ENCODE measurements at places on chromosomes 16 and 17.

GRCh38 chr16:54204756-54205155 is 81.8 kb downstream of the IRX3 start:
- DNase-seq: no peak

DNA sequence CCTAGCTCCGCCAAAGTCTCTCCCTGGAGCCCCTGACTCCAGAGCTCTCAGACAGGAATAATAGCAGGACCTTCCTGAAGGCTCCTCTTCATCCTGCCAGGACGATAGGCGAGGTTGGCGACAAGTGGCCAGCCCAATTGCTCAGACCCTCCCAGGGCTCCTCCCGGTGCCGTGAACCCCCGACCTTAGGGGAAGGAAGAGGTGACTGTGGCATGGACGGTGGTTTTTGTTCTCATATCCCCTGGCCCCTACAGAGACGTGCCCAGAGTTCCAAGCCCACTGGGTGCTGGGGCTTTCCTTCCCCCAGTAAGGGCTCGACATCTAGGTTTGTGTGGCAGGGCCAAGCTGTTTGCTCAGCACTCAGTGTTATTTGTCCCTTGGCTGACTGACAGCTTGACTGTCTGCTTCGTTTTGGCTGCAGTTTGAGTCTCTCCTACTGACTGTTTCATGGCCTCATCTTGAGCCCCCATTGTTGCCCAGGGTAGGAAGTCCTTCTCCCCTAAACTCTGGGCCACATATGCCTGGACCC is 4.6 kb upstream of the ADCY7 start:
- DNase-seq: no peak

DNA sequence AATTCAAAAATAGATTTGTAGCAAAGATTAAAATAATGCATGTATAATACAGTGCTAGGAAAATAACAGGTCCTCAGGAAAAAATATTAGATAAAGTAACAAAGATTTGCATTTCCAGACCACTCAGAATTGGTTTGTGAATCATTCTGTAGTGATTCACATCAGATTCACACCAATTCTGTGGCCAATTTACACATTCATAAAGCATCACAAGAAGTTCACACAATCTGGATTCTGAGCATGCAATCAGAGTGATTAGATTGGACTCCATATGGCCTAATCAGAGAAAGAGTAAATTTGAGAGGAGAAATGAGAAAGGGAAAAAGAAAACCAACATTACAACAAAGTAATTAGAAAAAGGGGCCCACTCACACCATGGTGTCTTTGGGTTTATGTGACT is 36.0 kb upstream of the SLC47A1 start:
- DNase-seq: no peak

- no peak for DNase-seq
These were observed 112.9 kb downstream of the SEC14L1 start for GRCh38 chr17:77253611-77254051.

DNA sequence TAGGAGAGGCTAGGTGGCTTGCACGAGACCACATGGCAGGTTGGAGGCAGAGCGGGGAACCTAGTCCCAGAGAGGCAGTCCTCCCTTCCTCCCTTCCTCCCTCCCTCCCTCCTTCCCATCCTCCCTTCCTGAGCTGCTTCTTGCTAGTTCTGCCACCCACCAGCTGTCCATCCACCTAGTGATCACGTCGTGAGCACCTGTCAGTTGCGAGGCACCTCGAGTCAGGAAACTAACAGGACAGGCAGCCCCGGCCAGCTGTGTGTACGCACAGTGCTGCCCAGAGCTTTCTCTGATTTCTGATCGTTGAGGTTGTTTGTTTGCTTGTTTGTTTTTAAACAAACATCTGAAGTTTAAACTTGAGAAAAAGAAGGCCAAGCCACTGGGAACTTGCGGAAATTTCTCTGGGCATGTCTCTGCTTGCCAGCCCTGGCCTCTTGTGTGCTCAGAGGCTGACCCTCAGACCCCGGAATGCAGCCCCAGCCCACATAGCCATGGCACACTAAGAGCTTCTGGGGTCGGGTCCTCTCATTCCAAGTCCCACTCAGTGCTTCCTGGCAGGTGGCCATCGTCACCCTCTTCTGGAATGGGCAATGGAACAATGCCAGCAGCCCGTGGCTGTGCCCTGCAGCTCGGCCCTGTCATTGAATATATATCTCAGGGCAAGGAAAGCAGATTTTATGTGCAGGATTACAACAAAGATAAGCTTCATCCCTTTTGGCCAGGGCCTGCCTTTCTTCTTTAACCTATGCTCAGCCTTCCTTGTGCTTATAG is 174.0 kb downstream of the KATNIP start:
- no peak for DNase-seq

DNA sequence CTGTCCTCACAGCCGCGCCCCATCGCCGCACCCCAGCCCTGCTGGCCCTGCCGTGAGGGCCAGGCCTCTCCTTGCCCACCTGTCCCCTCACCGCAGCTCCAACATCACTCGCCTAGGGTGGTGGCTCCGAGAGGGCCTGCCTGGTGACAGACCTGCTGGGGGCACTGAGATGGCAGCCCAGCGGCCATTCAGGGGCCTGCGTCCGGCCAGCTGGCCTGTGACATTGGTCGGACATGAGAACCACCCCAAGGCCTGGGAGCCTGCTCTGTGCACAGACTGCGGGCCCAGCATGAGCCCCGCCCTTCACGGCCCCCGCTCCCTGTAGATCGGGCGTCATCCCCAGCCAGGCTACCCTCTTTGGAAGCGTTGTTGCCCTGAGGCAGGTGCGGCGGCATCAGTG is 11.8 kb downstream of the NME3 start:
- DNase-seq: no peak

GRCh38 chr16:75248142-75248535 is 3.3 kb downstream of the BCAR1 start:
- DNase-seq: no peak

- no peak for DNase-seq
These were observed 25.9 kb downstream of the PIPOX start for GRCh38 chr17:29068818-29069217.

- no peak for DNase-seq
These were observed 142.1 kb downstream of the SHISA6 start for GRCh38 chr17:11383157-11383556.

DNA sequence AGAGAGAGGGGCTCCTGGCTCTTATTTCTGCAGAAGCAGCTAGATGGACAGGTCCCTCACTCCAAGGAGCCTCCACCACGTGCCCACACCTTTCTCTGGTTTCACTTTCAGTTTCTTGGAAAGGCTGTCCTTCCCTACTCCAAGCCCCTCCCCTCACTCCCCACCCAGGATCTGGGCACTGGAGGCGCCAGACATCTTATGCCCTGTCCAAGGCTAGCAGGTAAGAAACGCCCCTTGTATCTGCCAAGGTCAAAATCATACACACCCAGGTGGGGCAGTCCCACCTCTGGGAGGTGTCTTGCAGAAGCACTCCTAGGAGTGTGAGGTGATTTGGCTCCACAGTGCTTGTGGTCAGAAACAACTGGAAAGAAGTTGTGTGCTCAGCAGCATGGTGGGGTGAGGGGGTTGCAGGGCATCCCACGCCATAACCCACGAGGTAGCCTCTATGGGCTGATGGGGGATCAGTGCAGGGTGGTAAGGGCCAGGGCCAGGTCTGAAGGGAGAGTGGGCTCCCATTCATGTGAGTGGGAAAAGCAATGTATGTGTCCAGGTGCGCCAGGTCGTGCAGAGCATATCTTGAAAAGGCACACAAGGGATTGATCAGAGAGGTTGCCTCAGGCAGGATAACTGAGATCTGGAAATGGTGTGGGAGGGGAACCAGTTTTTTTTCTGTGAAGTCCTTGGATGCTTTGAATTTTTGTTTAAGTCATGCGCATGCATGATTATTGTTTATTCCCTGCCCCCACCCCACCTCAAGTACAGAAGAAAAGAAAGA is 31.8 kb upstream of the PRM1 start:
- DNase-seq: peak; percentile 55

GRCh38 chr16:819336-820043 is 19.0 kb upstream of the GNG13 start:
- DNase-seq: peak; percentile 60

- no peak for DNase-seq
These were observed 11.1 kb downstream of the HS3ST3B1 start for GRCh38 chr17:14311981-14312380.

GRCh38 chr16:80369138-80369958 is 171.4 kb upstream of the DYNLRB2 start:
- DNase-seq: no peak

DNA sequence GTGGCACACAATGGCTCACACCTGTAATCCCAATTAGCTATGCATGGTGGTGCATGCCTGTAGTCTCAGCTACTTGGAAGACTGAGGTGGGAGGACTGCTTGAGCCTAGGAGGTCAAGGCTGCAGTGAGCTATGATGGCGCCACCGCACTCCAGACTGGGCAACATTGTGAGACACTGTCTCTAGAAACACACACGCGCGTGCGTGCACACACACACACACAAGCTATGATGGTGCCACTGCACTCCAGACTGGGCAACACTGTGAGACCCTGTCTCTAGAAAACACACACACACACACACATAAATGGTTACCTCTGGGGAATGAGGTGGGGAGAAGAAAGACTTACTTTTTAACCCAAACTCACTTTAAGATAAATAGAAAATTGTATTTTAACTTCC is 16.4 kb downstream of the FBXL20 start:
- DNase-seq: no peak

- no peak for DNase-seq
These were observed 31.0 kb downstream of the PSMD12 start for GRCh38 chr17:67335245-67335835.

DNA sequence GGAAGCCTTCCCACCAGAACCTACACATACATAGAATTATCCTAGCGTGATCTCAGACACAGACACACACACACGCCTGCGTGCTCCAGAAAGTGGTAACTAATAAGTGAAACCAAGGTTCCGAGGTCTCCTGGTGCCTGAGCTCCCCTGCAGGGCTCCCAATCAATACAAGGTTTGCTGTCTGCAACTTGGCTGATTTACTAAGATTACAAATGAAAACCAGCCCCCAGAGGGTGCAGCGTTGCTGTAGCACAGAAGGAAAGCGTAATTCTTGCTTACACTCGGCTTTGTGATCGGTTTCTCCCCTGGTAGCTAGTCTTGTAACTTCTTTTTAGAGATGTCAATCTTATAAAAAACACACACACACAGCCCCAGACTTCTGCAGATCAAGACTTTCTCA is 334.1 kb upstream of the XYLT1 start:
- DNase-seq: no peak

DNA sequence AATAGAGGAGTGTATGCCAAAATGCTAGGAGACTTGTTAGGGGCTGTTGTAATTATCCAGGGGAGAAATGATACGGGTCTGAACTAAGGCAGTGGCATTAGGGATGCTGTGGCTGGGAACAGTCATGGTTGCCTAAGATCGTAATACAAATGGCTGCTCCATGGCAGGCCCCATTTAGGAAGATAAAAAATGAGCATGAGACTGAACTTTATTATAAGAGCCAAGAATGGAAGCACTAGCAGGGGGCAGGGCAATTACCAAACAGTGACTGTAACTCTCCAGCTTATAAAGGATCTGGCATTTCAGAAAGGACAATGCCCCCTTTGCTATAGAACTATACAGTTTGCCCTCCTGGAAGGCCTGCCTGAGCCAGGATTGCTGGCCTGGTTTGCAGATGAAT is 503.3 kb upstream of the CDH5 start:
- DNase-seq: no peak

DNA sequence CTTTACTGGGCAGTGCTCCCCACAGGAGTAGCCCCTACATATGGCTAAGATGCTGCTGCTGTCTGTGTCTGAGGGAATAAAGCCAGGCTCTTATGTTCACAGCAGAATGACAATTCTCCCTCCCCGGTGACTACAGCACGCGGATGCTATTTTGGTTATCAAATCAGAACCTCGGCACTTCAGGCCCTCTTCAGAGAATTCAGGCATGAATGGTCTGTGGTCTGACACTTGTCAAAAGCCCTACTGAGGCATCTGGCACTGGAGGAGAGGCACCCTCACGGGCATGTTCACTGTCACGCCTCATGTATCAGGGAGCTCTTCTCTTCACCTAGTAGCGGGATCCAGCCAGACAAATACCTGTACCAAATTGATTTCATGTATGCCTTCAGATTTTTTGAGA is 30.4 kb downstream of the KIAA0513 start:
- no peak for DNase-seq

- peak; percentile 76 for DNase-seq
These were observed 12.9 kb downstream of the SYCE1L start for GRCh38 chr16:77211880-77212740.

- DNase-seq: no peak
These were observed 473 bp downstream of the FTO start for GRCh38 chr16:53704445-53704813.

DNA sequence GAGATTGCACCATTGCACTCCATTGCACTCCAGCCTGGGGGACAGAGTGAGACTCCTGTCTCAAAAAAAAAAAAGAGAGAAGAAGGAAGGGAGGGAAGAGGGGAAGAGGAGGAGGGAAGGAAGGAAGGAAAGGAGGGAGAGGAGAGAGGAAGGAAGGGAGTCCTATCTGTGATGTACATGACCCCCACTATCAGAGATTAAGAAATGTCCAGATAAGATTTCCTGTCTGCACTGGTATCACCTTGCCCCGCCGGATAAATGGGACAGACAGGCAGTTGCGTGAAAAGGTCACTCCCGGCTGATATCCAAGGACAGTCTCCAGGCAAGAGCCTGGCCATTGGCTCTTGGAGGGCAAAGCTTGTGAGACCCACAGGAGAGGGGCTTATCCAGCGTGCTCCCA is 5.2 kb upstream of the ZFPM1 start:
- DNase-seq: no peak

DNA sequence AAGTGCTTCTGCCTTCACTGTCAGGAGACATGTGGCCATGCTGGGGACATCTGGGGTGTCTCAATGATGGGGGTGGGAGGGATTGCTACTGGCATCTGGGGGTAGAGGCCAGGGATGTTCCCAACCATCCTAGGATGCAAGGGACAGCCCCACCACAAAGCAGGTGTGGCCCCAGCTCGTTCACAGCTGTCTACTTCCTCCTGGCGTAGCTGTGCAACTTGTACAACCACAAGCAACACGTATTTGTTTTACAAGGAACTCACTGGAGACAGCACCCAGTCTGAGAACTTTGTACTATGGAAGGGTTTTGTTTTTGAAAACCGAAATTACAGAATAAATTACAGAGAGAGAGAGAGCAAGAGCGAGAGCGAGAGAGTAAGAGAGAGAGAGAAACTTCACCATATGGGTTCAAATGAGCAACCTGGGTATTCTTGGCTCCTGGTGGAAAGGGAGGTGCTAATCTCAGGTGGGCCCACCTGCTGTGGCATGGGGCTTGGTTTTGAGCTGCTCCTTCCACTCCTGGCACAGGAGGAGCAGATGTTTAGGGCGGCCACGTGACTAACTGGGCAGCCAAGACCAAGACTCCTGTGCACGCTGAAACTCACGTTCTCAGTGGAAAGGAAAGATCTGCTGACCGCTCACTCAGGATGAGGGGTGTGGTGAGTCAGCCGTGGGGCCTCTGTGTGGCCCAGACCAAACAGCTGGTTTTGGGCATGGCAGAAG is 17.5 kb upstream of the TNFRSF13B start:
- DNase-seq: peak; percentile 39

- DNase-seq: no peak
These were observed 15.3 kb downstream of the KIF18B start for GRCh38 chr17:44932096-44932786.

GRCh38 chr17:28071891-28072606 is 29.6 kb downstream of the NLK start:
- DNase-seq: no peak
